ENCODE measurements at places on chromosomes 5 and 9. TPM values are rescaled to one million over a fixed set of nuclear protein-coding genes. Genes with fewer than 3 reads are reported as not detected.

GRCh38 chr5:17403695-17404490 is 94.1 kb upstream of the TAF11L2 start:
- DNase-seq: no peak

- DNase-seq: no peak
Observed at GRCh38 chr9:7177383-7177782, 419.6 kb downstream of the KDM4C start.

- no peak for DNase-seq
Observed at GRCh38 chr9:129054163-129054851, 17.9 kb downstream of the MIGA2 start.

PCDHB9 gene
- polyA plus RNA-seq: 0.68 TPM

IL4 gene
- polyA plus RNA-seq: not detected

FOXD1 gene
- 0.11 TPM for polyA plus RNA-seq

DNA sequence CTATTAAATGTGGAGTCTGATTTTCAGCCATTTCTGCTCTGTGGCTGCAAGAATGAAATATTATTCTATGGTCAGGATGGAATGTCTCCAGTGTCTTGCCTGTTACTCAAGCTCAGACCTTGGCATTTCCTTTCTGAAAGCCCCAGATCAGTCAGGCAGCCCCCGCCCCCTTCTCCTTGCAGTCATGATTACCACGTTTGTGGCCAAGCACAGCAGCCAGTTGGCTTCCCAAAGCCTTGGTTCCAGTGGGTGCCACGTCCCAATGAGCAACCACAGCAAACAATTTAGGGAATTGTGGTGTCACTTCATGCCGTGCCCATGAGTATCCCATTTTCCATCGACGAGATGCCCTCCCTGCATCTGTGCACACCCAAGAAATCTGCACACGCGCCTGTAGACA is 9.7 kb upstream of the OBP2A start:
- DNase-seq: no peak

DNA sequence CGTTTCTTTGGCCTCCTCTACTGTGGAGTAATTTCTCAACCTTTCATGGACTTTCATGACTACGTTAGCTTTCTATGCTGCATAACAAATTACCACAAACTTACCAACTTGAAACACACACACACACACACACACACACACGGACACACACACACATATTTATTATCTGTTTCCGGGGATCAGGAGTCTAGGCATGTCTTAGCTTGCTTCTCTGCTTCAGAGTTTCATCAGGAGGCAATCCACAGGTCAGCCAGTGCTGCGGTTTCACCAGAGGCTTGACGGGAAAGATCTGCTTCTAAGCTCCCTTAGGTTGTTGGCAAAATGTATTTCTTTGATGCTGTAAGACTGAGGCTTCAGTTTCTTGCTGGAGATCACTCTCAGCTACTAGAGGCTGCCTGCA is 59.0 kb upstream of the C9orf72 start:
- no peak for DNase-seq

DMGDH gene
- polyA plus RNA-seq: 0.31 TPM

- DNase-seq: no peak
Observed at GRCh38 chr5:75034137-75034739, 18.1 kb downstream of the GCNT4 start.

- DNase-seq: no peak
Observed at GRCh38 chr5:35776757-35777156, 79.9 kb upstream of the IL7R start.

CTNND2 gene
- polyA plus RNA-seq: 7.4 TPM

DNA sequence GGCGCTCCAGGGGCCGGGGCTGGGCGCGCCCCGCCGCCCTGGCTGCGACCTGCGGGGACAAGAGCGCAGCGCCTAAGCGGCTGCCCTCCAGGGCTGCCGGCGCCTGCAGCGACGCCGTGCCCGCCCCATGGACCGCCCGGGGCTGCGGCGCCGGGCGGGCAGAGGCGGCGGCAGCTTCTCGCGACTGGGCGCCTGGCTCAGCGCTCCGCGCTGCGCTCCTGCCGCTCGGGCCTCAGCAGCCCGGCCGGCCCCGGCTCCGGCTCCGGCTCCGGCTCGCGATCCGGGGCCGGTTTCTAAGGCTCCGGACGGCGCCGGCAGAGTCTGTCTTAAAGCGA is at the start of gene PITX1:
Gene PITX1, minus strand, starts transcription at position 328 of the 335 bp plus-strand sequence. CDS start 347 bp downstream, outside the sequence.
- DNase-seq: no peak

GRCh38 chr9:72006501-72006900 is 53.9 kb downstream of the C9orf57 start:
- DNase-seq: no peak

- DNase-seq: no peak
Observed at GRCh38 chr9:125398243-125398642, 136.6 kb downstream of the GAPVD1 start.

DNA sequence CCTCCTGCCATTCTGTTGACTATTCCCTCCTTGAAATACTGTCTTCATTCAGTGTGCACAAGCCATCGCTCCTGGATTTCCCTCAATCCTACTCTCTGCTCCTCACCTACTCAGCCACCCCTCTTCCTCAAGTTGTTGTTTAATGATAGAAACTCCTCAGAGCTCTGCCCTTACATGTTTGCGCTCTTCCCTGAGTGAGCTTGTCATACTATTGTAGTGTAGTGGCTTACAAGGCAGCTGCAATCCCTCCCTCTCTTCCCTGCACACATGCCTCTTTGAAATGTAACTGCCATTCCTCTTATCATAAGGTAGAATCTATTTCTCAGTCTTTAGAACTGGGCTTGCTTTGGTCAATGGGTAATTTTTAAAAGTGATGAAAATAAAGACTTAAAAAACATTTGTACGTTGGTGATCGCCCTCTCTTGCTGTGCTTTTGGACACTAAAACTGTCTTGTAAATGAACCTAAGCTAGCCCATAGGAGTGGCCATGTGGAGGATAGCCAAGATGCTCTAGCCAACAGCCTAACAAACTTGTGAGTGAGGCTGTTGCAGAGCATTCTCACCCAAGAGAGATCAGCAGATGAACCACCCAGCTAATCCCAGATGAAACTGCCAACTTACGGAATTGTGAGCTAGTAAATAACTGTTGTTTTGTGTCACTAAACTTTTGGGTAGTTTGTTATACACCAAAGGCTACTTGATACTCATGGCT is 18.1 kb upstream of the SMAD5 start:
- DNase-seq: no peak

- no peak for DNase-seq
Observed at GRCh38 chr5:145246961-145247744, 588.0 kb downstream of the PRELID2 start.

DNA sequence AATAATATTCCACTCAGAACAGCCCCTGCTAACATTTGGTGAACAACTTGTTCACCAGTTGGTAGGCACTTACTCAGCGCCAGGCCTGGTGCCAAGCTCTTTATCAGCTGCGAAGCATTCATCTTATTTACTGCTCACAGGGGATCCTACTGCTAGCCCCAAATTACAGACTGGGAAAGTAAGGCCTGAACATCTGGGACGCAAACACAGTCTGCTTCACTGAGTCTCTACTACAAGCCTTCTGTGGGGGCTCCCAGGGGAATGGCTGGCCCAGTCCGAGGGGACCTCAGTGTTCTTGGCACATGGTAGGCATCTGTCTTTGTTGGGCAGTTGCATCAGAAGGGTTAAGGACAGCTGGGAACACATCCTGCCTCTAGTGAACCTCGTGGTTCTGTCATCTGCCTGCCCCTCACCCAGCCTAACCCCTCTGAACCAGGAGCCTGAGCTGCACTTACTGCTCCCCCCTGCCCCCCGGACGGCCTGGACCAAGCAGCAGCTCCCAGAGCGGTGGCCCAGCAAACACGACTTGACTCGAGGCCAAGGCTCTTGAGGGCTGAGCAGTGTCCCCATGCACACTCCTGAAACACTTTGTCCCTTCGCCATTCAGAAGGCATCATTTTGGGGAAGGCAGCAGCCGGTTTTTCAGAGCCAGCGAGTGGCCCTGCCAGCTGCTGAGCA is at the start of gene PHYHD1:
Gene PHYHD1, plus strand, starts transcription at position 602 of the 678 bp plus-strand sequence. CDS start 1,342 bp downstream, outside the sequence.
- DNase-seq: no peak

- no peak for DNase-seq
Observed at GRCh38 chr9:114172981-114173833, 17.9 kb downstream of the COL27A1 start.

- DNase-seq: no peak
Observed at GRCh38 chr5:156582193-156582598, 255.2 kb downstream of the SGCD start.

OMD gene
- polyA plus RNA-seq: not detected

DNA sequence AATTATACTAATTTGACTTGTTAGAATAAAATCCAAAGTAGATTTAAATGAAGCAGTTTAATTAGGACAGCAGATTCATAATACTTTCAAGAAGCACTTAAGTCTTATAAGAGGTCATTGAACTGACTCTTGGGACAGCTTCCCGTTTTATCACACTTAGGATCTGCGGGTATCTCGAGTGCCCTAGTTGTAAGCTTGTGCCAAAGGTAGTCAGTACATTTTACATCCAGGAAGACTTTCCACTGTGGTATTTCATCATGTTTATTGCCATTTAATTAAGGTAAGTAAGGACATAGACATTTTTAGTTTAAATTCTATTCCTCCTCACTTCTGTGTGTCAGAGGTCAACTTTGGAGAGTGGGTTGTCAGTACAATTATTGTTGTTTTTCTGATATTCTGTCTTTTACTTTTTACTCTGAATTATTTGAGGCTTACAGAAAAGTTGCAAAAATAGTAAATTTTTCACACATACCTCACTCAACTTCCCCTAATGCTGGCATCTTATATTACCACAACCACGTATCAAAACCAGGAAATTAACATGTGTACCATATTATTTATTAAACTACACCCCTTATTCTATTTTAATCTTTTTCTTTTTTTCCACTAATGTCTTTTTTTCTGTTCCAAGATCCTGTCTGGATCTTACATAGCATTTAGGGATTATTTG is 7.5 kb upstream of the ZNF367 start:
- no peak for DNase-seq

HACD4 gene
- 0.65 TPM for polyA plus RNA-seq

- DNase-seq: no peak
Observed at GRCh38 chr5:81420039-81420667, 26.2 kb upstream of the ACOT12 start.

- no peak for DNase-seq
Observed at GRCh38 chr5:107990881-107991810, 320.4 kb upstream of the EFNA5 start.

DNAJB5 gene
- 25.0 TPM for polyA plus RNA-seq

PTGER4 gene
- 1.2 TPM for polyA plus RNA-seq

PURA gene
- polyA plus RNA-seq: 0.98 TPM

DNA sequence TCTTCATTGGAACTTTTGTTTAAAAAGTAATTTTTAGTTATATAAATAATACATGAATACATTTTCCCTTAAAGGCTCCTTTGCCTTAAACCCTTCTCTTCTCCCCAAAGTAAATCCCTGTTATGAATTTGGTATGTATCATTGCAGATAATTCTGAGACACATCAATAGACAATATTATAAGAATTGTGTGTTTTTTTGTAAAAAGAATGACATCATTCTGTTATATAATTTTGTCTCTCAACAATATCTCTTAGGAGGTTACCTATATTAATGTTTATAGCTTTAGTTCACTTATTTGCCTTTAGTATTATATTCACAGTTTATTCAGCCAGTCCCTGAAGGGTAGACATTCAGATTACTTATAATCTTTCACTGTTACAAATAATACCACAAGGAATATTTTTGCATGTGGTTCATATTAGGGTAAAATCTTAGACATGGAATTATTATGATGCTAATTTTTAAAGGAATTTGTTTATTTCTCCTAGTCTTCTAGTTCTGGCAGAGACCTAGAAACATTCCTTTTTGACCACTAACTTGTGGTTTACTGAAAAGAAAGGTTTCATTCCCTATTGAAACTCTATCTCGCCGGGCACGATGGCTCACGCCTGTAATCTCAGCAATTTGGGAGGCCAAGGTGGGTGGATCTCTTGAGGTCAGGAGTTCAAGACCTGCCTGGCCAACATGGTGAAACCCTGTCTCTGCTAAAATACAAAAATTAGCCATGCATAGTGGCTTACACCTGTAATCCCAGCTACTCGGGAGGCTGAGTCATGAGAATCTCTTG is 105.6 kb downstream of the KCTD16 start:
- no peak for DNase-seq

DNA sequence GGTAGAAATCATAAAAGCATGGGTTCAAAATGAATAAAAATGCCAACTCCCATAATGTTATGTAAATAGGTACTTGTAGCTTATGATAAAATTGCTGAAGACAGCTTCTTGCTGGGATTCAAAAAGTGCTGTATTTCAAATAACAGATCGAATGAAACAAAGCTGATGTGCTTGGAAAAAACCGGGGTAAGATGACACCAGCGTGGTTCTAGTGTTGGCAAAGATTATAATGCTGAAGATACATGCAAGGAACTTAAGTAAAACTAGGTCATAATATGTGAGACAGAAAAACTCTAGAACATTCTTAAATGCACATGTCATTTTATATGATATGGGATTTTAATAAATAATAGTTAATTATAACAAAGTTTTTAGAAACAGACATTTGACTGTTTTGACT is 44.4 kb upstream of the APC start:
- DNase-seq: no peak

DNA sequence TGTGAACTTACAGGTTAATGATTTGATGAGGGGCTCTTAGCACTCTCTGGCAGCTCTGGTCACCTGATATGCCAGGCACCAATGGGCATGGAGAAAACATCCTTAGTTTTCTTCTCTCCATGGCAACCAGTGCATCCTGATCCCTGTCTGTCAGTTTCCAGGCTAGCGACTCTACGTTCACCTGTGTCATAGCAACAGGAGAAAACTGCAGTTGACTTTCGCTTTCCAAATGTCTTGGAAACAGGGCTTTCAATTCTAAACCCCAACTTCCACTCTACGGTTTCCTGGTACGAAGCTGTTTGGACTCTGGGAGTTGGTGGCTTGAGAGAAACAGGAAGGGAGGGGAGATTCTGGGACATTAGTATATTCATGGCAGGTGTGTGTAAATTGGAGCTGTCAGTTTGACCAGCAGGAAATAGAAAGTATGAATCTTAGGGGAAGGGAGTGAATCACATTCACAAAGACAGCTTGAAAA is 74.4 kb downstream of the SLC28A3 start:
- DNase-seq: no peak

SPARC gene
- polyA plus RNA-seq: 375 TPM

DNA sequence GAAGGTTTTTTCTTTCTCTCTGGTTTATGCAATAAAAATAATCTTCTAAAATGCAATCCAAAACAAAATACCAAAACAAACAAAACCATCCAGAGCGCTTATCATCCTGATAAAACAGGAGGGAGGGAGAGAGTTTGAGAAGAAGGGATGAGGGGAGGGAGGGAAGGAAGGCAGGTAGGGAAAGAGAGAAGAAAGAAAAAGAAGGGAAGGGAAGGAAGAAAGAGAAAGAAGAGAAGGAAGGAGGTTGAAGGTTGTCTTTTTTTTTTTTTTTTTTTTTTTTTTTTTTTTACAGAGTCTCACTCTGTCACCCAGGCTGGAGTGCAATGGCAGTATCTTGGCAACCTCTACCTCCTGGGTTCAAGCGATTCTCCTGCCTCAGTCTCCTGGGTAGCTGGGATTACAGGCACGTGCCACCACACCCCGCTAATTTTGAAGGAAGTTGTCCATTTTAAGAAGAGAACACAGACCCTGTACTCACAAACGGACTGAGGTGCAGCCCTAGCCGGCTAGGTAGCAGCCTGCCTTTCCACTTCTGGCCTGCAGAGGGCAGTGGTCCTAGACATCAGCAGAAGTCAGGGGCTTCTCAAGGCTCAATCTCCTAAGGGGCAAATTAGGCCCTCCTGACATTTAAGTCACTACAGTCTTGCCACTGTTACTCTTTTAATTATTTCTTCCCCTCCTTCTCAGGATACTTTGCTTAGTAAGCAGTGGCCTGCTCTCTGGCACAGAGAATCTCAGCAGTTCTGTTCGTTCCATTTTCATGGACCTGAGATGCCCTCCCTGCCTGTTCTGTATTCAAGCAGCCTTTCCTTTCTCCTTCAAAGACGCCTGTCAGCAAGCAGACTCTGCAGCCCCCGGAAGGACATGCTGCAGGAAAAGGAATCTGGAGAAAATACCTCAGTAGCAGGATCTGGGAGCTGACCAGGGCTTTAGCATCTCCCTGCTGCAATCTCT is 76.4 kb downstream of the EPB41L4B start:
- peak; percentile 86 for DNase-seq
